ENCODE measurements at places on chromosomes 11 and 22.

- peaks cover 8% of the 10 kb centered on the region for H3K27me3 ChIP-seq
- no peak for DNase-seq
- H3K27ac ChIP-seq, result no peak within 1 kb of the TSS
- H3K4me1 ChIP-seq, result no peaks in the 10 kb centered on the region
- H3K4me3 ChIP-seq, result peak within 1 kb of the TSS; percentile 19
- no peaks in the 10 kb centered on the region for H3K36me3 ChIP-seq
Measured at GRCh38 chr11:111512296-111513239, at the start of gene BTG4. TSS of gene BTG4 (minus strand) at chr11:111512386. CDS start at chr11:111498776, 13,610 bp downstream.

GRCh38 chr11:23023319-23023718 lies 163.0 kb upstream of the CCDC179 start:
- no peaks in the 10 kb centered on the region for H3K4me1 ChIP-seq
- H3K27me3 ChIP-seq, result no peaks in the 10 kb centered on the region
- no peak overlapping the region for H3K27ac ChIP-seq
- no peak for DNase-seq
- no peaks in the 10 kb centered on the region for H3K36me3 ChIP-seq

DNA sequence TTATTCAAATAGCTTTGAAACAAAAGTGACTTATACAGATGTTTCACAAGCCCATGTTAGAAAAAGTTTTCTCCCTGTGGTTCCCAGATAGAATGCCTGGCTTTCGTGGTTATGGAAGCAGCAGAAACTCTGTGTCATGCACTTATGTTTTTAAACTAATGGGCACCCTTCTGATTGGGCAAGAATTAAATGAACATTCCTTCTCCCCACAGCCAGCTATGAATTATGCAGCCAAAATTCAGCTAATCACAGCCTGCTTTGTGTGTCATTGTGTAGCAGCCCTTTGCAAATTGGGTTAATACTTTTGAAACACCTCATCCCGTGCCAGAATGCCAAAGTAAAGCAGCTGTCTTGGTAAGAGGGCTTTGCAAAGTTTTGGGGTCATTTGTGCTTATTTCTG lies 46.9 kb downstream of the PANX1 start:
- H3K36me3 ChIP-seq, result no peaks in the 10 kb centered on the region
- no peak for DNase-seq
- no peaks in the 10 kb centered on the region for H3K4me1 ChIP-seq
- H3K27me3 ChIP-seq, result no peaks in the 10 kb centered on the region
- no peak overlapping the region for H3K27ac ChIP-seq

- DNase-seq, result peak; percentile 81
- no peak overlapping the region for H3K4me3 ChIP-seq
- H3K4me1 ChIP-seq, result no peaks in the 10 kb centered on the region
- no peak overlapping the region for H3K27ac ChIP-seq
Measured at GRCh38 chr11:122781378-122782195, 56.7 kb upstream of the CRTAM start.
